ENCODE measurements at places on chromosomes 13 and 19.

DNA sequence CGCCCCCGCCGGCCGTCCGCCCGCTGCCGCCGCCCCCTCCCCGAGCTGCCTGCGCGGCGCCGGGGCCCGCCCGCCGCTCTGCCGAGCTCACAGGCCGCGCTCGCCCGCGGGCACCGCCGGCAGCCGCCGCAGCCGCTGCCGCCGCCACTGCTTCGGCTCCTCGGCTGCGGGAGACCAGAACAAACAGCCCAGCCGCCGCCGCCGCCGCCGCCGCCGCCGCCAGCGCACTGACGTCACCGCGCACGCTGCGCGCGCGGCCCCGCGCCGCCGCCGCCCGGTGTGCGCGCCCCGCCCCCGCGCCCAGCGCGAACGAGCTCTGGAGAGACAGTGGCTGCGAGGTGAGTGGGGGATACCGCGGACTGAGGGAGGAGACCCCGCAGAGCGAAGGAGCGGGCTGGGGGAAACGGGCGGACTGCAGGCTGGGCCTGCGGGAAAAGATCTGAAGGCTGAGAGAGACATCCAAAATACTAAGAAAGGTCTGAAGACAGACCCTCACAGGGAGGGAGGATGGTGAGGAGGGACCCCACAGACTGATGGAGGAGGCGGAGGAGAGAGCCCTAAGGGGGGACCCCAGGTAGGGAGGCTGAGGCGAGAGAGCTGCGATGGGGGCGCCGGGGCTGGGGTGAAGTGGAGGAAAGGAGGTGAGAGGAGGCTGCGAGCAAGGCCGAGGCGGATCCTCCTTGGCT, at the start of gene BRD4:
TSS of gene BRD4 (minus strand) at position 229 of the 686 bp plus-strand sequence. CDS start 59,440 bp downstream, outside the sequence.
- DNase-seq: peak; percentile 68

DNA sequence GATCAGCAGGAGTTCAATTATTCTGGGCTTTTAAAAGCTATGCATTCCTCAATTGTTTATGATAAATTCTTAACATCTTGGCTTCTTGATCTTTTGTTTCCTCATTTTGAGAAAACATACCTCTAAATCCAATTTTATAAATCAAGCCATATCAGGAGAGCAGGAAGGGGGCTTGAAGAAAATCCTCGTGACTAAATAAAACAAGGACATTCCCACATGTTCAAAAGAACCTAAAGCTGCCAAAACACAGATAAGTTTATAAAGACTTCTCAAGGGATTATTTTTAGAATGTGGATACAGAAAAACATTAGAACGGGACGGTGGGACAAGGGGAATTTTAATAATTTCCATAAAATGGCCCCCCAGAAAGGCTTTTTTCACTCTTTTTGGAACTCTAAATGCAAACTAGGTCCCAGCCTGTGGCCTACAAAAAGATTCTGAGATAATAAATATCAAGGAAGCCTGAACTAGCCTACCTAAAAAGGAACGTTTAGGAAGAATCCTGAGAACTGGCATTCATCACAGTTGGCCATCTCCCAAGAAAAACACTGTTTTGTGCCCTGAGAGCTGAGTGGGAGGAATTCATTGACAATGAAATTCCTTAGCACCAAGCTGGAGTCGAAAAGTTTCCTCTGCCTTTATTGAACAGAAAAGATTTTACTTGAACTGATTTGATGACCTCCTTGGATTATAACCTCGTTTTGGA, 30.1 kb downstream of the ZAR1L start:
- DNase-seq: no peak

- DNase-seq: no peak
Observed at GRCh38 chr19:15093001-15093400, 11.0 kb downstream of the OR1I1 start.

GRCh38 chr19:8306235-8307054, 1.7 kb downstream of the CD320 start:
- no peak for DNase-seq

- no peak for DNase-seq
Observed at GRCh38 chr19:35093941-35094647, 21.5 kb upstream of the FXYD3 start.

DNA sequence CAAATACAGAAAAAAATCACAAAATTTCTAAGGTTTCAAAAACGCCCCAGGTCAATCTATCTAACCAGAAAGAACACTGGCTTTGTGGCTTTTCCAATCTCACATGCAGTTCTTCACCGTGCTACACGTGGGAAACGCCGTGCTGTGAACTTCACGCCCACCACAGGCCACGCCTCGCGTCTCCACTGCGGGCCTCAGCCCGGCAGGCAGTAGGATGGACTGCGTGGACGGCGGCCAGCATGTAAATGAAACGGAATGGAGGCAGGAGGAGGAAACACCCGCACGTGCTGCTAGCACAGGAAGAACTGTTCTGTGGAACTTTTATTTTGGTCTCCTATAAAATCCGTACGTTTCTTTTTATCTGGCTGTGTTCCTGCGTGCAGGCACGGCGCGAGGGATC, 23.8 kb downstream of the ZNF787 start:
- no peak for DNase-seq

DNA sequence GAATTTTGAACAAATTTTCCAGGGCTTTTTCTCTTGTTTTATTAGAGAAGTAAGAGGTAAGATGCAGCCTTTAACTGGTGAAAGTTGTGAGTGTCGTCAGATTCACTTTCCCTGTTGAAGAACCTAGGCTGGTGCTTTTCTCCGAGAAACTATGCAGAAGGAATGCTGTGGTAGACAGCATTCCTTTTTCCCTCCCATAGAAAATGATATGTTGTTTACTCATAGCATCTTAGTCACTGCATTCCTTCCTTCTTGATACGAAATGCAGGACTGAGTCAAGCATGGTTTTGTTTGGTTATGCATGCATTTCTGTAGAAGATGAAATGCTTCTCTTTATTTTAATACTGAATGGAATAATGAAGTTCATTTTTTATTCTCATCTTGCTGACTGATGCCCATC, 3.4 kb downstream of the ITGBL1 start:
- DNase-seq: no peak

GRCh38 chr19:1675633-1676350, 23.4 kb upstream of the TCF3 start:
- DNase-seq: no peak

GRCh38 chr19:43820884-43821215, 6.3 kb upstream of the ZNF283 start:
- no peak for DNase-seq

DNA sequence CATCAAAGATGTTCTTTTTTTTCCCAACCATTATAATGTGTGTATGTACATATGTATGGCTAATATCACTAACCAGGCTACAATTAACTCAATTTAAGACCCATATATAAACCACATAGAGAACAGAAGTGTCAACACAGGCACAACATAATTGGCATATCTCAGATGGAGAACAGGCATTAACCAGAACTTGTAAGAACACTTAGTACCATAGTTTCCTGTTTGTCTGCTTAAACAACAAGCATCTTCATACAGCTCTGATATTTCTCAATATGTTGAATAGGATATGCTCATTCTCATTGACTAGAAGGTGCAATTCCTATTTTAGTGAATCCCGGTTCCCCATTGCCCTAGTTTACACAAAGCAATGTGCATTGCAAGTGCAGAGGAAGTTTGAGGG, 116.9 kb upstream of the EDNRB start:
- no peak for DNase-seq

DNA sequence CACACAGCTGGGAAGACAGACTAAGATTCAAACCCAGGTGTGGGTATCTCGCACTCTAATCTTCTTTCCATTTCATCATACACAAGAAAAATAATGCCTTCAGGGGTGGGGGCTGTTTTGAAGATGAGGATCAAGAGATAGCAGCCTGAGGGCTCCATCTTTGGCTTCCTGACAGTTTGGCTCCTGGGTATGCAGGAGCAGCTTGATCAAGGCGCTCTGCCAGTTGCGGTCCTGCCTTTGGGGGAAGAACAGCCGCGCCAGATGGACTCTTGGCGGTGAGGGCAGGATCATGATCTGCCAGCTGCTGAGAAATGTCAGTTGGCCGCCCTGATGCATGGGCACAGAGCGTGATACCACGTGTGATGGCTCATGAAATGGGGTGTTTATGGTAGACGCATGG, 119.1 kb downstream of the IER2 start:
- DNase-seq: no peak

All from activated gamma-delta T cell treated with Interleukin-2 at 50 U/mL for 16 hours (primary cell).